NCI-H69 (cell line): ENCODE measurements at places on chromosomes 11 and 22.

DNA sequence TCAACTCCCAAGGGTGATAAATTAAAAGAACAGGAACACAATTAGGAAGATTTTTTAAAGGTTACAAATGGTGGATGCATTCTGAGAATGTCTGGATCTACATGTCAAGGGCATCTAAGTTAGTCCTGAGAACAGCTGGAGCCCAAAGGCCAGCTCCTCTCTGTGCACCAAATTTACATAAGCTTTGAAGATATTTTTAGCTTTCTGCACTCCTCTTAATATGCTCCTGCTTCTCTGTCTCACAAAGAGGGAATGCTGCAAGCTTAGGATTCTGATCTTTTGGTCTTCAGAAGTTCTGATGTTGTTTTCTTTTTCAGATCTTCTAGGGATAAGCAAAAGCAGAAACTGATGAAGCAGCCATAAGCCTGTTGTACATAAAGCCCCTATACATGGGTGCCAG is 309.8 kb upstream of the NCAM1 start:
- DNase-seq, result no peak

DNA sequence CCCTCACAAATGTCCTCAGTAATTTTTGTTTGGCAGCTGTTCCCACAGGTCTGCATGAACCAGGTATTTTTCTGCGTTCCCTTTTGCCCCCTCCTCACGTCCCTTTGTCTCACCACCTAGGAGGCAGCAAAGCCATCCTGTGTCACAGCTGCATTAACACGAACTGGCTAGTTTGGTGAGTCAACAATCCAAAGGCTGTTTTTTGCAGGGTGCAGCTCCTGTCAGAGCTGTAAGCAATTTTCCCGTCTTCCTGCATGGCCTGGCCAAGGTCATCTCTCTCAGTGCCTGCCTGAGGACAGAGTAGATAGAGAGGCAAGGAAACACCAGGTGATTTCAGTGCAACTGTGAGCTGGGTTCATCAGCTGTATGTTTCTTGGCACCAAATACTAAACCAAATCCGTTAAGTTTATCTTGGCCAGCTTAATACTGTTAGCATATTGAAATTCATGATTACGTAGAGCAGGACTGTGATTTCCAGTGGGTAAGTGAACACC is 20.6 kb upstream of the VSIG10L2 start:
- peak; percentile 69 for DNase-seq

DNA sequence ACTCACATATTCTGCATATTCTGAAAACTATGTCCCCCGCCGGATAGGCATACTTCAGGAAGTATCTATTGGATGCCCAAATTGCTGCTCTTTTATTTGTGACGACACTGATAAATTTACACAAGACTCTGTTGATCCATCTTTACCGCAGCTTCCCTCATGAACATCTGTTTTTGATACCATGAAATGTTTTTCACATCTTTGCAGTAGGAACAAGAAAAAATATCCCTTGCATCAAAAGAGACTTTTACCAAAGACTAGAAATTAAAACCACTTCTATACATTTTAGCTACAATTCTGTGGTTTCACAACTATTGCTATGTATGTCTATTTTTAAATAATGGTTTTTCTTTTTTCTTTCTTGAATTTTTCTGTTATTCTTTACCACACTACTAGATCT is 15.3 kb downstream of the POU2AF2 start:
- DNase-seq, result no peak

GRCh38 chr11:77981346-77981947 is 13.0 kb downstream of the INTS4 start:
- no peak for DNase-seq

GRCh38 chr22:27775758-27776649 is 25.6 kb downstream of the MN1 start:
- DNase-seq, result peak; percentile 13

- peak; percentile 41 for DNase-seq
Observed at GRCh38 chr11:133619397-133619796, 87.1 kb upstream of the OPCML start.

GRCh38 chr11:1356007-1356435 is 33.7 kb upstream of the BRSK2 start:
- DNase-seq, result no peak

GRCh38 chr22:29821291-29822016 is 16.6 kb downstream of the ASCC2 start:
- peak; percentile 69 for DNase-seq

- no peak for DNase-seq
Observed at GRCh38 chr11:13315517-13316432, 38.2 kb downstream of the BMAL1 start.

DNA sequence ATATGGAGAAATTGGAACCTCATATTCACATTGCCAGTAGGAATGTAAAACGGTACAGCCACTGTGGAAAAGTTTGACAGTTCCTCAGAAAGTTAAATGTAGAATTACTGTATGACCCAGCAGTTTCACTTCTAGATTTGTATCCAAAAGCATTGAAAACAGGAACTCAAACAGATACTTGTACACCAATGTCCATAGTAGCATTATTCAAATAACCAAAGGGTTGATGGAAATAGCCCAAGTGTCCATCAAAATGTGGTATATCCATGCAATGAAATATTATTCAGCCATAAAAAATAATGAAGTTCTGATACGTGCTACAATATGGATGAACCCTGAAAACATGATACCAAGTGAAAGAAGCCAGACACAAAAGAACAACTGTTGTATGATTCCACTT is 17.8 kb downstream of the PRRG4 start:
- DNase-seq, result no peak
